ENCODE measurements at places on chromosomes 4 and X.

GRCh38 chr4:4607336-4608213 lies 65.7 kb upstream of the STX18 start:
- DNase-seq: no peak

- DNase-seq: no peak
Observed at GRCh38 chr4:72383439-72383838, 185.6 kb downstream of the ADAMTS3 start.

- DNase-seq: peak; percentile 54
Observed at GRCh38 chr4:176435901-176436292, 116.1 kb downstream of the SPCS3 start.

GRCh38 chr4:62226082-62226481 lies 1026.0 kb downstream of the ADGRL3 start:
- DNase-seq: peak; percentile 20

DNA sequence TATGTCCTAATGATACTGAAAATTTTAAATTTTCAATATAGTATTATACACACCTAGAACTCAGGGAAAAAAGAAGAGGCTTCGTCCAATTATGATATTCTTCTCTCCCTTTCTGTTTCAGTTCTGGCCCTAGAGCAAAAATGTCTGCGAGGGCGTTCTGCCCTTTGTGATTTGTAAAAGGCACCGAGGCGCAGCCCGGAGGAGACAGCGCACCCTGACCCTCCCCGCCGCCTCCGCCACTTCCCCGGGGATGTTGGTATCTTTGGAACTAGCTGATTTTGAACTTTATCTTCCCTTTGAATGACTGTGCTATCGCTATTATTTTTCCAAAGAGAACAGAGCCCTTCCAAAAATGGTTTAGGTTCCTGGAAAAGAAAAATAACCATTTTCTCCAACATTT lies 173.2 kb upstream of the FAM9B start:
- no peak for DNase-seq

DNA sequence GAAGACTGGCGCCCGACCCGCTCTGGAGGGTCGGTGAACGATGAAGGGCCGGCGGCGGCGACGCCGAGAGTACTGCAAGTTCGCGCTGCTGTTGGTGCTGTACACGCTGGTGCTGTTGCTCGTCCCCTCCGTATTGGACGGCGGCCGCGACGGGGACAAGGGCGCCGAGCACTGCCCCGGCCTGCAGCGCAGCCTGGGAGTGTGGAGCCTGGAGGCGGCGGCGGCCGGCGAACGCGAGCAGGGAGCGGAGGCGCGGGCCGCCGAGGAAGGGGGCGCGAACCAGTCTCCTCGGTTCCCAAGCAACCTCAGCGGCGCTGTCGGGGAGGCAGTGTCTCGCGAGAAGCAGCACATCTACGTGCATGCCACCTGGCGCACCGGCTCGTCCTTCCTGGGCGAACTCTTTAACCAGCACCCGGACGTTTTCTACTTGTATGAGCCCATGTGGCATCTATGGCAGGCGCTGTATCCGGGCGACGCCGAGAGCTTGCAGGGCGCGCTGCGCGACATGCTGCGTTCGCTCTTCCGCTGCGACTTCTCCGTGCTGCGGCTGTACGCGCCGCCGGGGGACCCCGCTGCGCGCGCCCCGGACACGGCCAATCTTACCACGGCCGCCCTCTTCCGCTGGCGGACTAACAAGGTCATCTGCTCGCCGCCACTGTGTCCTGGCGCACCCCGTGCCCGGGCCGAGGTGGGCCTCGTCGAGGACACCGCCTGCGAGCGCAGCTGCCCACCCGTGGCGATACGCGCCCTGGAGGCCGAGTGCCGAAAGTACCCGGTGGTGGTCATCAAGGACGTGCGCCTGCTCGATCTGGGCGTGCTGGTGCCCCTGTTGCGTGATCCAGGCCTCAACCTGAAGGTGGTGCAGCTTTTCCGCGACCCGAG lies 568 bp downstream of the CHST7 start:
- DNase-seq: peak; percentile 53

- peak; percentile 76 for DNase-seq
Observed at GRCh38 chr4:16225863-16226815, at the start of gene TAPT1. TAPT1 (minus strand) TSS chr4:16226471; CDS start chr4:16226457, 14 bp downstream.

DNA sequence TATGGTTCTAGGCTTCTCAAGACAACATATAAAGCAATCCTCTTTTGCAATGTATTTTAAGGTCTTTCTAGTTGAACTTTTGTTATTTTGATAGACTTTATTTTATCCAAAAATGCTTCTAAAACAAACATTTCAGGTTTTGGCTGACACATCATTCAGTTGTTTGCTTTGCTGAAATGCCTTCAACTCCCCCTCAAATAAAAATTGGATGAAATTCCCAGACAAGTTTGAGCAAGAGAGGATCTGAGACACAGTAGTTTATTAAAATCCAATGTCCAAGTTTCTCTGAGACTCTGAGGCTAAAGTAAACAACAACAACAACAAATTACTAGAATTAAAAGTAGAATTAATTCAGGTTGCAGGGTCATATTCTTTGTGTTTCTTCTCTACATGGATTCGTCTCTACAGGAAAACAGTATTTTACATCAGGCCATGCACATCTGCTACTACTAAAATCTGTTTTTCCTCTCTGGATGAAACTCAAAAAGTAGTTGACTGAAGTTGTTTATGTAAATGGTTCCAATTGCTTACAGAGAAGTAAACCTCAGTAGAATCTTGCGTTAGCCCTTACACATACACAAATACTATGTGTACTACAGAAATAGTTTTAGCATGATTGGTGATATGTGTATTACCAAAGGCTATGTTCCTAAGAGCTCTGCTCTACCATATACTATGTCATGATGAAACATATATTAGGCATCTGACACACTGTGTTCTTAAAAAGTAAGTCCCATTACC lies 64.9 kb downstream of the PRSS12 start:
- peak; percentile 70 for DNase-seq

GRCh38 chr4:73856518-73856917 lies 3.4 kb downstream of the PF4V1 start:
- peak; percentile 80 for DNase-seq

DNA sequence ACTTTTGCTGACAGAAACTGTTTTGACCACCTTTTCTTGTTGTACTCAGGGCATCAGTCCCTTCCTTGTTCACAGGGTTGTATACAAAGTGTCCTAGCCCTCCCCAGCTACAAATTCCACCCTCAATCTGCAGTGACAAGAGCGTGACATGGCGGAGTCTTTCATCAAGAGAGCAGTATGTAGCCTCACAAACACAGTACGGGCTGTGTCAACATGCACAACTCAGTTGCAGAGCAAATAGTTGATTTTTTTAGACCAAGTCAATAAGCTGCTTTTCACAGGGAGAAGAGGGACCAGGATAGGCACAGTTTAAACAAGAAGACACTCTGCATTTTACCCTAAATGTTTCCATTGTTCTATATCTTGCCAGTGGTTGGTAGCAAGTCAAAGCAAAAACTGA lies 8.6 kb upstream of the HS6ST2 start:
- no peak for DNase-seq

DNA sequence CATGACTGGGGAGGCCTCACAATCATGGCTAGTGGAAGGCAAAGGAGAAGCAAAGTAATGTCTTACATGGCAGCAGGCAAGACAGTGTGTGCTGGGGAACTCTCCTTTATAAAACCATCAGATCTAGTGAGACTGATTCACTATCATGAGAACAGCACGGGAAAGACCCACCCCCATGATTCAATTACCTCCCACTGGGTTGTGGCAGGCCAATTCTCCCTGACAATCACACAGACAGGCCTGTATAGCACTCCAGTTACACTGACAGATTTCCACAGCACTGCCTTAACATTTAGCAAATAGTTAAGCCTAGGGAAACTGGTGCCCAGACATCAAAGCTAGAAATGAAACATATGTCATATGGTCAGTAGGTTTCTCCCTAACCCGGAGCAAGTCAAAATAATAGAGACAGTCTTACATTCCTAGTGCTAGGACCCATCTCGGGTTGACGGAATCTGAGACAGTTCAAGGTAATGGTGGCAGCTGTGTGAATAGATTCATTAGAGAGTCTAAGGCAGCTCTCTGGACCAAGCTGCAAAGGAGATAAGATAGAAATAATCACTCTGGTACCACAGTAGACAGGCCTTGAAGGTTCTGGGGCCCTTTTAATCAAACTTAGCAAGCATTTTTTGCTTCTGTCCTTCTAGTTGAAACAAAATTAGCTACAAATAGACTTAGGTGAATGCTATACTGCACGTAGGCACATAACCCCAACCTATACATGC lies 9.4 kb upstream of the HERC5 start:
- no peak for DNase-seq

- DNase-seq: no peak
Observed at GRCh38 chr4:73821325-73821724, 15.2 kb upstream of the CXCL6 start.

- no peak for DNase-seq
Observed at GRCh38 chr4:84263415-84263814, 235.7 kb downstream of the NKX6-1 start.

DNA sequence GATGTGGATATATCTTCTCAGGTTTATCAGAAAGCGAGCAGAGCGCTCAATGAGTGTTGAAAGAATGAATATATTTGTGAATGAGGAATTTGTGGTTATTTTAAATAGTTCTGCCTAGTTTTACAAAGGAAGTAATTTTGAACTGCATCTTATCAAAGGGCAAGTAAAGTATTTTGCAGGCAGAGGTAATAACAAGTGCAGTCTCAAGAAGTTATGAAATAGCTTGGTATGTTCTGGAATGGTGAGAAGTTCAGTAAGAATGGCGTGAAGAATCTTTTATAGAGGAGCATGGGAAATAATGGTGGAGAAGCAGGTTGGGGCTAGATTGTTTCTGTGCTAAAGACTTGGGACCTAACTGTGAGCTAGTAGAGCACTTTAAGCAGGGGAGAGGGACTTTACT lies 10.9 kb downstream of the TMA16 start:
- no peak for DNase-seq

DNA sequence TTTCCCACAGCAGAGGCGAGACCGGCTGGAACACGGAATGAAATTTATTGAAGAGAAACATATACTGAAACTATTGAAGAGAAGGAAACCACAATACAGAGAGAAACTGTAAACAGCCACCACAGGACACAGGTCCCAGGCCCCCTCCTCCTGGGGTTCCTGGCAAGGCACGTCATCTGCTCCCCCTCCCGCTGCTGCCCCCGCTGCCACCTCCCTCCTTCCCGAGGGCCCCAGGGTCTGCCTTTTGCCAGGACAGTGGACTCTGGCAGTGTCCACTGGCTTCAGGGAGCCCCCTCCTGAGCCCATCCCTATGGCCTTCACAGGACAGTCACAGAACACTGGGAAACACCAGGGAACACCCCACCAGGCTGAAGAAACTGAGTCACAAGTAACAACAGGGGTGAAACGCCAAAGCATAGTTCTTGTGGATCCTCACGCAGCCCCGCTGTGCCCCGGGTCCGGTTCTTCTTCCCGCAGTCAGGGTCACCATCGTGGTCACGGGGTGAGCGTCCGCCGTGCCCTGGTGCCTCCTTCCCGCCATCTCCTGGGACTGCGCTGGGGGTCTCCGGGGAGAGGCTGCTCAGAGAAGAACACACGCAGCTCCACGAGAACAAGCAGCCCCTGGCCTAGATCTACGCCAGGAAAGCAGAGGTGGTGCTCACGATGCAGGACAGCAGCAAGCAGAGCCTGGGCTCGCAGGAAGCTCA lies 5.4 kb downstream of the PNMA6E start:
- DNase-seq: no peak

DNA sequence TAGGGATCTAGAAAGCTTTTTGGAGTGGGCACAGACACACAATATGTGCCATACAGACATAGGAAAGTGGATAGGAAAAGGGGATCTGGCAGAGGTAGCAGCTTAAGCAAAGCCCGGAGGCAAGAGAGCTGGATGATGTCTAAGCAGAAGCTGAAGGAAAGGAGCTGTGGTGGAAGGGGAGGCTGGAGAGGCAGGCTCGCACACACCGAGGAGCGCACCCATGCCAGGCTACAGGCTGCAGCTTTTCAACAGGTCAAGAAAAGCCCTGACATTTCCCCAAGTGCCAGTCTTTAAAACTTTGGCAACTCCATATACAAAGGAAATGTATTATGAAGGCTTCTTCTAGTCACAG lies 67.4 kb downstream of the SOWAHB start:
- DNase-seq: no peak

- no peak for DNase-seq
Observed at GRCh38 chr4:92182736-92183407, 120.9 kb upstream of the GRID2 start.

GRCh38 chrX:30714138-30714537 lies 60.9 kb downstream of the GK start:
- DNase-seq: no peak

GRCh38 chr4:87363552-87363951 lies 27.4 kb downstream of the HSD17B11 start:
- no peak for DNase-seq

DNA sequence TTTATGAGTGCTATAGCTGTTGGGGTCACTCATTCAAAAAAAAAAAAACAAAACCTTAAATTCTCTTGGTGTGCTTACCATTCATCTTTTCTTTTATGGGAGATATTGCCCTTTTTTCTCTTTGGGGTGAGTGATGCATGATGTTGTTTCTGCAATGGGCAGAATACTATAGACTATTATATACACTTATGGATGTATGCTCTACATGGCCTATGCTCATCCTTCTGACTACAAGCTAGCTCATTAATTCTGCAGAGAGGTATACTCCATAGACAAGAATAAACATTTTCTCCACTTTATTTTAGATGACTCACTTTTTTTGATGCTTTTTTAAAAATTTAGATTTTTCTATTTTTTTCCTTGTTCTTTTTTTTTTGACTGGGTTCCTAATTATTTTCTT lies 160.3 kb upstream of the ANK2 start:
- no peak for DNase-seq

DNA sequence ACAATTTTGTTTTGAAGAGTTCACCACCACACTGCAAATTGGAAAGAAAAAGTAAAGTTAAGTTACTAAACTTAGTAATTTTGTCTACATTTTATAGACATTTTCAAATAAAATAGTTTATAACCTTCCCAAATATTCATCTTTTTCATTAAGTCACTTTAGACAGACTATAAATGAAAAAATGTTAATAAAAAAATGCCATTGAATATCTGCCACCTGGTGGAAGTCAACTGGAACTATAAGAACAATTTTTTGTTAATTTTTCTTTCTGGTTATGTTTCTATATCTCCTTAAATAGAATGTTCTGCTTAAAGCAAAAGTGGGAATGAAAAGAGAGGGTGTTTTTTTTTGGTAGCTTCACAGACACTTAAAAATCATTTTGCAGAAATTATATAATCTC lies 534.4 kb upstream of the PCDH10 start:
- peak; percentile 10 for DNase-seq

DNA sequence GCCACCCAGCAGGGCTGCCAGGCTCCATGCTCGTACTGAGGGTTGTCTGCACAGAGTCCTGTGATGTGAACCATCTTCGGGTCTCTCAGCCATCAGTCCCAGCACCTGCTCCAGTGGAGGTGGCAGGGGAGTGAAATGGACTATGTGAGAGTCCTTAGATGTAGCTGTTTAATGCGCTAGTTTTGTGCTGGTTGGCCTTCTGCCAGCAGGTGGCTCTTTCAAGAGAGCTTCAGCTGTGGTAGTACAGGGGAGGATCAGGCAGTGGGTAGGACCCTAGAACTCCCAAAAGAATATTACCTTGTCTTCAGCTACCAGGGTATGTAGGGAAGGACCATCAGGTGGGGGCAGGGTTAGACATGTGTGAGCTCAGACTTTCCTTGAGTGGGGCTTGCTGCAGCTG lies 1066.0 kb downstream of the GLUD2 start:
- DNase-seq: no peak

Data from fibroblast of skin of back (primary cell).